ENCODE measurements at places on chromosomes 2 and 18.

GRCh38 chr2:121287146-121287798, 2.3 kb upstream of the TFCP2L1 start:
- no peak for DNase-seq

GRCh38 chr2:96873651-96874096, 3.8 kb upstream of the SEMA4C start:
- DNase-seq: no peak

- DNase-seq: no peak
These were observed 2.9 kb upstream of the CRIM1 start for GRCh38 chr2:36352701-36353100.

- DNase-seq: no peak
These were observed 24.1 kb downstream of the PLCD4 start for GRCh38 chr2:218631837-218632236.

- DNase-seq: no peak
These were observed 38.2 kb downstream of the CENPO start for GRCh38 chr2:24831221-24832072.

- no peak for DNase-seq
These were observed 77.7 kb downstream of the CDC42EP3 start for GRCh38 chr2:37593694-37594093.

GRCh38 chr2:112749755-112750559, 14.5 kb downstream of the CKAP2L start:
- DNase-seq: peak; percentile 39

DNA sequence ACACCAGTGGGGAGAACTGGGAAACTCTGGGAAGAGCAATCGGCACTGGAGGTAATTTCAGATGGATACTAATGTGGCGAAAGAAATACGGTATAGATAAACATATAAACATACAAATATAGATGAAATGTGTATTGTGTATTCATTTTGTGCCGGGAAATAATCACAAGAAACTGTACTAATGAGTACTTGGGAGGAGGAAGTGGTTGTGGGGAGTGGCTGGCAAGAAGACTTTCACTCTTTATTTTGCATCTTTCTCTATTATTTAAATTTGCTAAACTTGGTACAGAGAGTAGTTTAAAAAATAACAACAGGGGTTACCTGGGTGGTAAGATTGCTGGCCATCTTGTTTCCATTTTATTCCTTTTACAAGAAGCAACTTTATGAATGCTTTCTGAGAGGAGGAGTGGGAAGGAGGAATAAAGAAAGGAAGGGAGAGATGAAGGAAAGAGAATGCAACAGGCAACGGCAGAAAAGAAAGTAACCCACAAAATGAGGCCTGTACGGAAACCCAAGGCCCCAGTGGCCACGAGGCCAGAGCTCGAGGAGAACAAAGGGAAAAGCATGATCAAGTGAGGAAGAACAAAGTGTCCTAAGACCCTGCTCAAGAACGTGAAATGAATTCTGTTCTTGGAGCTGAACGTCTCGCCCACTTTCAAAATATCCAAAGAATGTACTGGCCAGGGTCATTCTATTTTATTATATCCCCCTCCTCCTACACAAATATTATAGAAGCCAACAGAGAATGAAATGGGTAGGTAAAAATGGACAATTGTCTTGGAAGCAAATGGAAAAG, 45.2 kb downstream of the FAM178B start:
- DNase-seq: no peak

- DNase-seq: no peak
These were observed 5.3 kb downstream of the PTGR3 start for GRCh38 chr18:75203416-75204268.

DNA sequence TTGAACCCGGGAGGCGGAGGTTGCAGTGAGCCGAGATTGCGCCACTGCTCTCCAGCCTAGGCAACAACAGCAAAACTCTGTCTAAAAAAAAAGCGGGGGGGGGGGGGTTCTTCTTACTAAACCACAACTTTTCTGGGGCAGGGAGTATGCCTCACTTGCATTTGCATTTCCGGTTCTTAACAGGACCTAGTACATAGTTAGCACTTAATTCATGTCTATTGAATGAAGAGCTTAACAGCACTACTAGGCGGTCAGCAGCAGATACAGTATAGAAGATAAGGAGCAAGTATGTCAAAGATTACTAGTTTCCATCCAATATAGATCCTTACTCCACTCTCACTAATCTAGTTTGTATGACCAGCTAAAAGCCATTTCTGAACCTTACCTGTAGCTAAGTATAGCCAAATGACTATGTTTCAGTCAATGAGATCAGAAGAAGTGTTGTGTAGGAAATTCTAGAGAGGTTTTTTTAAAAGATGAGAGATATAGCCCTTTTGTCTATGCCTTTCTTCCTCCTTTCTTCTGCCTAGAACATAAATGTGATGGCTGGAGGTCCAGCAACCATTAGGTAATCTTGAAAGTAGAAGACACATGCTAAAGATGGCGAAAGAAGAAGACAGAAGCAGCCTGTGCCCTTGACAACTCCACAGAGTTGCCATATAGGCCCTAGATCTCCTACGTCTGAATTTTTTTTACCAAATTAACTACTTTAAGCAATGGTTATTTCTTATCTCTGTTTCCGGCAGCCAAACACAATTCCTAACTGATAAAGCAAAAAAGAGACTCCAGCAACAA, 11.3 kb downstream of the HYCC2 start:
- DNase-seq: no peak

DNA sequence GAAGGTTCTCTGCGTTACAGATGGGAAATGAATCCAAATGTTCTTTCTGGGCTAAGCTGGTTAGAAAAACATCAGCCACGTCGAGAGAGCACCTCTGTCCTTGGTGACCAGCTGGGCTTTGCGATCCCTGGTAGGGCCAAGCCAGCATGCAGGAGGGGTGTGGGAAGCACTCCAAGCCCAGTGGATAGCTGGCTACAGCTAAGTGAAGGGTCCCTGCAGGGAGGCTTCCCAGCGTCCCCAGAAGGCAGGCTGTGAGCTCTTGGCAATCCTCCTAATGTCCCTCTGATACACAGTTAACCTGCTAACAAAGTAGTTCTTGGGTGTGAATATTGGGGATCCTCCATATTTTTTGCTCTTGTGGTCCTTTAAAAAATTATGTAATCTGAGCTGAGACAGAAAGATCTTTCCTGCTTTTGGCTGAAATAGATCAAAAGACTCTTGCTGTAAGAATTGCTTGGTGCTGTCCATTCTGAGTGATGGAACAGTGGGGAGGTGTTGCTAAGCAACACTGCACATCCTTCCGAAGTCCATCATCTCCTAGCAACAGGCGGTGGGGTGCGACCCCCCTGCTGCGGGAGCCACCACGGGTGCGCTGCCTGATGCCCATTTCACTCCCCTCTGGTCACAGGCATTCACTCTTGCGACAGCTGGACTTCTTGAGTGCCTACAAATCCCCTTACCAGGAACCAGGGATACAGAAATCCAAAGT, 88.5 kb upstream of the UXS1 start:
- DNase-seq: no peak
